Smooth muscle cell of bladder (primary cell): ENCODE measurements at places on chromosomes 2 and 18. TPM values are rescaled to one million over a fixed set of nuclear protein-coding genes. Genes with fewer than 3 reads are reported as not detected.

Gene MORN2
- 19.1 and 20.7 TPM in 2 replicates for total RNA-seq

Gene HMSD
- total RNA-seq: under 0.01 TPM in 2 replicates

Gene CYP27A1
- 17.1 and 19.9 TPM in 2 replicates for total RNA-seq

Gene LOXHD1
- total RNA-seq: under 0.01 TPM in 1 of 2 replicates, not detected in the other

Gene NCKAP5
- total RNA-seq: 1.2 and 4.3 TPM in 2 replicates
